Stimulated activated CD4-positive, alpha-beta T cell treated with anti-CD3 and anti-CD28 coated beads, Interleukin-2, amount 100 ng/mL, for 48 hours (primary cell): ENCODE measurements at places on chromosomes 2 and 18.

- DNase-seq = no peak
Measured at GRCh38 chr2:237907144-237907543, 47.7 kb downstream of the RAMP1 start.

DNA sequence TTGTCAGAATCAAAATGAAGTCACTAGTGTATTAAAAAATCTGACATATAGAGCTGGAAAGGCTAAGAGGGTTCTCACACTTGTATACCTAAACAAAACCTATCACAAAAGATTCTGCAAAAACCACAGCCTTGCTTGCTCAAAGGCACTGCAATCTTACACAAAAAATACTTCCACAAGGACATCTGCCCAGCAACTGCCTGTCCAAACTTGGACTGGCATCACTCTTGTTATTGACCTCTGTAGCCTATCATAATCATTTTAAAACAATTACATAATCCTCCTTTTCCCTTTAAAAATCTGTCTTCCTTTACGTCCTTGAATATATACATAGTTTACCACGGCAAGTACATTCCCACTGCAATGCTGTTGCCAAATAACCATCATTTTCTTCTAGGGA, 19.9 kb downstream of the CHMP3 start:
- no peak for DNase-seq

GRCh38 chr2:54000524-54000923, 29.7 kb upstream of the PSME4 start:
- no peak for DNase-seq

DNA sequence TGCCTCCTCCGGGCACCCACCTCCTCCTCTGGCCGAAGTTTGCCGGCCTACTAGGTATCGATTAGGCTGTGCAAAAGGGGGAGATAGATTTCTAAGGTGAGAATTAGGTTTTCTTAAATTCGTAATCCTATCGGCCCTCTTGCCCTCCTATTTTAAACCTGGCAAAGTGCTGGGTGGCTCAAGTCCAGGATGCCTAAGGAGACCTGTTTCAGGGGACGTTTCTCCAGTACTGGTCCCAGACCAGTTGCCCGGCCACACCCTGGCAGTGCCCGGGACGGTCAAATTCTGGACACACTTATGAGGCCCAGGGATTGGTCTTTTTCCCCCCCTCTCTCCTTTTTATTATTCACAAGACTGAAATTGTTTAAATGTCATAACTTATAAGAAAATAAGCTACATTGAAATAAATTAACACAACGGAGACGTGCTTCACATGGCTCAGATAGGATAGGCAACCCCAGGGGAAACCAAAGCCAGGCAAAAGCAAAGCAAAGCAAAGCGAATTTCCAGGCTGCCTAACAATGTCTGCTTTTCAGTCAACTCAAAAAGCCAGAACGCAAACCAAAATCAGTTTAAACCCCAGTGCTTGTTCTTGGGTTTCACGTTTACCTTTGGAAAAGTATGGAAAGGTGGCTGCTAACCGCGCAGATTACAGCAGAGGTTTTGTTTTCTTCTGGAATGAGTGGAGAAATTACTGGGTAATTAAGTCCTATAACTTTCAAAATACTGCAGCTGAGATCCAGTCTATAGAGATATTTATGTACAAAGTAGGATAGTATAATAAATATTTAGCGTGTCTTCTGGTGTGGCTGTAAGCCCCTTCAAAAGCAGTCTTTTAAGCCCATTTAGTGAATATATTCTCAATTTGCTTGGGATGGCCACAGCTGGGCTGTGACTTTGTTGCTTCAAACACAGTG, 3.0 kb downstream of the GBX2 start:
- no peak for DNase-seq

DNA sequence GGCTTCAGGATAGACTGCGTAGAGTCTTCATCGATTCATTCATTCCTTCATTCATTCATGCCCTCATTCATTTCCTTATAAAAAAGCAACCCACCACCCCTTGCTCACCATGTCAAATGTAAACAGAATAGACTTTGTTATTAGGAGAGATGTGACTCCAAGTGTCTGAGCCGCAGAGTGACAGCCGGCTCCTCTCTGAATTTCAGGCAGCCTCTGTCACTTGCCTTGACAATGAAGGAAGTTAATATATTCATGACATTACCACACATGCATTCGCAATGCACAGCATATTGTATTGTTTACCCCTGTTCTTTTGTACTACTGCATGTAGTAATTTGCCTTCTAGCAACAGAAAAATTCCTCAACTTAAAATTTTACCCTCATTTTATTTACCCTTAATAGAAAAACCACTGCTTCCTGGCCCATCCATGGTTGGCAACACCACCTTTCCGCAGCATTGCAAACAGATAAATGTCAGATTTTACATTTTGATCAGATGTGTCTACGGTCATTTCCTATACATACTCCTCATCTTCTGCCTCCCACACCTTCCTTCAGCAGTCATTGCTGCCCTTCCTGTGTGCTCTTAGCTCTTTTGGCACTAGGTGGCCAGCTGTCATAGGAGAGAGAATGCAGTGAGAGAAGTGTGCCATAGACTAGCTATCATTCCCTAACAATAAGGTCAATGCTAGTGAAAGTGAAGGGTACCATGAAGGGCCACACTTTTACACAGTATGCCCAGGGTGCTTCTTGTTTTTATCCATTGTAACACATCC, 1090.8 kb downstream of the BCL11A start:
- DNase-seq = no peak

GRCh38 chr2:188607501-188607900, 315.8 kb downstream of the GULP1 start:
- DNase-seq = no peak
